ENCODE measurements at places on chromosomes 5 and 9. TPM values are rescaled to one million over a fixed set of nuclear protein-coding genes. Genes with fewer than 3 reads are reported as not detected.

OR1J2 gene
- not detected for total RNA-seq

UCK1 gene
- 22.9 TPM for total RNA-seq

GALNT10 gene
- 29.7 TPM for total RNA-seq

KCNMB1 gene
- total RNA-seq, result not detected

CDC26 gene
- total RNA-seq, result 43.2 TPM

SPAG8 gene
- 0.82 TPM for total RNA-seq

PHYKPL gene
- total RNA-seq, result 30.5 TPM

ROPN1L gene
- 0.09 TPM for total RNA-seq

MSX2 gene
- total RNA-seq, result 0.23 TPM

SPATA31E1 gene
- not detected for total RNA-seq

ASPN gene
- 27.6 TPM for total RNA-seq

KCNN2 gene
- total RNA-seq, result not detected

RAI14 gene
- 47.7 TPM for total RNA-seq

CNTNAP3B gene
- 4.8 TPM for total RNA-seq

PCDHA9 gene
- not detected for total RNA-seq

PCDHA11 gene
- not detected for total RNA-seq

All from pericardium fibroblast (primary cell).